ENCODE measurements at places on chromosomes 3 and 15. TPM values are rescaled to one million over a fixed set of nuclear protein-coding genes. Genes with fewer than 3 reads are reported as not detected.
A peak's percentile ranks its signal among the peaks of the same experiment; 100 is the strongest.

Gene TIMP4
- 0.56 TPM for total RNA-seq

Gene ANKRD34C
- total RNA-seq: not detected

Gene CACNA2D2
- total RNA-seq: not detected

Gene MINAR1
- 1.6 TPM for total RNA-seq

Gene HIGD2B
- not detected for total RNA-seq

Gene COL6A6
- not detected for total RNA-seq

- H3K4me3 ChIP-seq: no peak overlapping the region
- no peaks in the 10 kb centered on the region for H3K4me1 ChIP-seq
- no peak for DNase-seq
These were observed 77.8 kb upstream of the WDR72 start for GRCh38 chr15:53837263-53837662.

- H3K27ac ChIP-seq: no peak overlapping the region
- H3K36me3 ChIP-seq: no peaks in the 10 kb centered on the region
- H3K27me3 ChIP-seq: no peaks in the 10 kb centered on the region
- no peaks in the 10 kb centered on the region for H3K4me1 ChIP-seq
These were observed 109.7 kb downstream of the NSMCE3 start for GRCh38 chr15:29159771-29160455.

DNA sequence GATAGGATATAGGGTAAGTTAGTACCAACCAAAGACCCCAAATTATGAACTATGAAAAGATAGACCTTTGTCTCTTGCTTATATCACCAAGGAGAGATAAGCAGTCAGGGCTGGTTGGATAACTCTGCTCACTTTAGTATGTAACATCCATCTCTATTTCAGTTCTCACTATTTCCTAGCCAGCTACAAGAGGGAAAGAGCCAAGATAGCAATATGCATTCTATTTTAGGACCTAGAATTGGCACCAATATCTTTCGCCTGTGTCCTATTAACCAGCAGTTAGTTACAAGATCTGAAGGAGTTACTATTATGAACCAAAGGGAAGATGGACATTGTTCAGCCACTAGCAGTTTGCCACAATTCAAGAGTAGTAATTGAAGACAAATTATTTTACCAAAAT lies 457.5 kb downstream of the NSUN3 start:
- no peak overlapping the region for H3K4me3 ChIP-seq
- no peaks in the 10 kb centered on the region for H3K27me3 ChIP-seq
- H3K27ac ChIP-seq: no peak overlapping the region
- H3K4me1 ChIP-seq: no peaks in the 10 kb centered on the region
- no peaks in the 10 kb centered on the region for H3K36me3 ChIP-seq

- H3K4me1 ChIP-seq: no peaks in the 10 kb centered on the region
- no peak for DNase-seq
- H3K27me3 ChIP-seq: peaks cover 29% of the 10 kb centered on the region
- no peaks in the 10 kb centered on the region for H3K36me3 ChIP-seq
- no peak overlapping the region for H3K4me3 ChIP-seq
These were observed 168.0 kb upstream of the CTDSPL start for GRCh38 chr3:37693511-37694283.

DNA sequence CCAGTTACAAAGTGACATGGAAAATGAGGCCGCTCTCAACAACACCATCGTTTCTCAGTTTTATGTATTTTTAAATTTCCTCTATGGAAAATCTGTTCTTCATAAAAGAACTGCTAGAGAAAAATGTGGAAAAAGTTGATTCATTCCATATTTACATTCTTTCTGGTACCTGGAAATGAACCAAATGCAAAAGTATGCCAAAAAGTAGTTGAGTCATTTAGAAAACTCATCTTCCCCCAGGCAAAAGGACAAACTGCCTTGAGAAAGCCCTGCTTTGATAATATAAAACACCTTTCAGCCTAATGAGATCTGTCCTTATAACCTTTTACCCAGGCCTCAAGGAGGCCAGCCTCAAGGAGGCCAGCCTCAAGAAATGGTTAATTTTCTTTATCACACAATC lies 283.0 kb upstream of the VEPH1 start:
- H3K4me3 ChIP-seq: no peak overlapping the region
- DNase-seq: peak; percentile 86
- no peaks in the 10 kb centered on the region for H3K36me3 ChIP-seq
- peaks cover 12% of the 10 kb centered on the region for H3K4me1 ChIP-seq
- no peaks in the 10 kb centered on the region for H3K27me3 ChIP-seq

DNA sequence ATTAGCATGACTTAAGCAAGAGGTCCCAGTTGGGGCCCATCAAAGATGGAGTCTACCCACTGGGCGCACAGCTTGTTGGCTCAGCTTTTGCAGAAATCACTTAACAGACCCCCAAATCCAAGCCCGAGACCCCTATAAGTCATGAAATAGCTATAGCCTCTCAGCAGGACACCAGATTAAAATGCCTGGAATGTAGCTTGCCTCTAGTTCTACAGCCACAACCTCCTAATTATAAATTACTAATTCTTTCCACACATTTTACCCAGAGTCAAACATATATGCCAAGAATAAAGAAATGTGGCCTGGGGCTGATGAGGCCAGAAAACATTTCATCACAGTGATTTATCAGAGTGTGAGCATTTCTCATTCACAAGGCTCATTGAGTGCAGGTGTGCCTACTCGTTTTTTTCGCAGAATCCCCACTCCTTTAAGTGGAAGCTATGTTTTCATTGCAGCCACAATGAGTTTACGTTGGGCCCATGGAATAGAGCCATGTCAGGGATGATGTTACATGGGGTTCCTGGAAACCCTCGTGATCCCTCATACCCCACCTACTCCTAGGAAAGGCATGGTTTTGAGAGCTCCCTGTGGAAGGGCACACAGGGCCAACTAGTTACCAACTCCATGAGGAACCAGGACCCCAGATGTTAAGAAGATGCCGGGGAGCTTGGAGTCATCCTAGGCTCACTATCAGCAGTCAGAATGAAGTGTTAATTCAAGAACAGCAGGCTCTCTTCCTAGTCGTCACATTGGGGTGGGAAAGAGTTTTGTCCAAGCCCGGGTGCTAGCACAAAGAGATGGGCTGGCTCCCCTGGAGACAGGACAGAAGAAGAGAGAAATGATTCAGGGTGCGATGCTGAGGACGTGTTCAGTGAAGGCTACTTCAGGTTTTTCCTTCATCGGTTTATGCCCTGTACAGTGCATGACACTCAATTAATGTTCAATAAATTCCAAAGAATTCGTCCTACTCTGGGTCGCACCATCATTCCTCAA lies 90.2 kb upstream of the ABHD17C start:
- H3K4me1 ChIP-seq: peaks cover 13% of the 10 kb centered on the region
- H3K27me3 ChIP-seq: no peaks in the 10 kb centered on the region
- H3K36me3 ChIP-seq: no peaks in the 10 kb centered on the region
- H3K4me3 ChIP-seq: no peak overlapping the region
- DNase-seq: no peak
- no peak overlapping the region for H3K27ac ChIP-seq

DNA sequence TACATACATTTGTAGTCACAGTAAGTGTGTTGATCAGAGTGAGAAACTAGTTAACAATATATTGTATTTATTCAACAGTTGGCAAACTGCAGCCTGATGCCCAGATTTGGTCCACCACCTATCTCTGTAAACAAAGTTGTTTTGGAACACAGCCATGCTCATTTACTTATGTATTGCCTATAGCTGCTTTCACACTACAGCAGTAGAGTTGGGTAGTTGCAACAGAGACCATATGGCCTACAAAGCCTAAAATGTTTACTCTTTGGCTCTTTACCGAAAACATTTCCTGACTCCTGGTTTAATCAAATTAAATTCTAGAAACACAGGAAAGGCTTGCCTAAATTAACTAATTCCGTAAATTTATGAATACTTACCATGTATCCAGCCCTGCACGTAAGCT lies 39.4 kb downstream of the CMC1 start:
- no peak overlapping the region for H3K27ac ChIP-seq
- H3K36me3 ChIP-seq: no peaks in the 10 kb centered on the region
- peaks cover 2% of the 10 kb centered on the region for H3K4me1 ChIP-seq
- no peak overlapping the region for H3K4me3 ChIP-seq

DNA sequence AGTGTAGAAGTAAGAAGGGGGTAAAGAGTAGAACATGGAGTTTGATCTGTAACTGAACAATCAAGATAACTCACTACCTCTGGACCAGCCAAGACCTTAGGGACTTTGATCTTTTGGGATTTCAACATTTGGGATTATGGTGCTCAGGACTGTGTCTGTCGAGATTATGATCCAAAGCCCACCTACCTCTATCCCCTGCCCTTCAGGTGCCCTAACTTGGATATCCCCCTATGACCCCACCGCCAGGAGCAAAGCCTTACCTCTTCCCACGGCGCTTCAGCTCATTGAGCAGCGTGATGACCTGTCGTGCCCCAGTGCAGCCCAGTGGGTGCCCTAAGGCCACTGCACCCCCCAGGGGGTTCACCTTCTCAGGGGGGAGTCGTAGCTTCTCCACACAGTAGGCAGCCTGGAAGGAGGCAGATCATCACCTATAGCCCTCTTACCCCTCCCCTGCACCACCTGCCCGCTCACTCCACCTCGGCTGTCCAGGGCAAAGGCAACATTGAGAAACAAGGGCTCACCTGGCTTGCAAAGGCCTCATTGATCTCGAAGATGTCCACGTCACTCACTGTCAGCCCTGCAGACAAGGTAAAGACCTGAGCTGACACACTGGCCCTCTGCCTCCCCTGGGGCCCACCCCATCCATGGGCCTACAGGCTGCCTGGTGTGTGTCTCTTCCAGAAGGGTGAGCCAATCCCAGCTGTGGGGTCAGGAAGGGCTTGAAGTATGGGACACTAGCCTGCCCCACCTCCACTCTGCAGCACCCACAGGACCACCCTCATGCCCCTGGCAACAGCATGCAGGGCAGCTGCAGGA lies 11.4 kb downstream of the ACAA1 start:
- H3K27me3 ChIP-seq: no peaks in the 10 kb centered on the region
- no peak overlapping the region for H3K4me3 ChIP-seq
- H3K36me3 ChIP-seq: peaks cover 66% of the 10 kb centered on the region
- no peaks in the 10 kb centered on the region for H3K4me1 ChIP-seq
- DNase-seq: no peak

DNA sequence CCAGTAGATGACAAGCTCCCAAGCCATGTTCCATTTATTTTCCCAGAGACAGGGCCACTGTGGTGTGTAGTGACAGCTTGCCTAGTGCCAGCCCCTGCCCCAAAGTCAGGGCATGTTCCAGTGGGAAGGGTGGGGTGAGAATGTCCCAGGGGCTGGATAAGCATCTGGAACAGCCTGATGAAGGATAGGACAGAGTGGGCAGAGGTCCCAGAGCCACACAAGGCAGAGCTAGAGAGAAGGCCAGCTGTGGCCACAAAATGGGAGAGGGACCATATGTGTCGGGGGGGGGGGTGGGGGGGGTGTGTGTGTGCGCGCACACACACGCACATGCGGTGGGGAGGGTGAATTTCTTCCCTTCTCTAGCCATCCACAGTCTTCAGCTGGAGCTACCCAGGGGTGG lies 27.0 kb upstream of the TSPAN3 start:
- H3K27ac ChIP-seq: no peak overlapping the region
- no peak for DNase-seq
- H3K4me3 ChIP-seq: no peak overlapping the region
- peaks cover 1% of the 10 kb centered on the region for H3K27me3 ChIP-seq
- H3K4me1 ChIP-seq: peaks cover 2% of the 10 kb centered on the region
- no peaks in the 10 kb centered on the region for H3K36me3 ChIP-seq

DNA sequence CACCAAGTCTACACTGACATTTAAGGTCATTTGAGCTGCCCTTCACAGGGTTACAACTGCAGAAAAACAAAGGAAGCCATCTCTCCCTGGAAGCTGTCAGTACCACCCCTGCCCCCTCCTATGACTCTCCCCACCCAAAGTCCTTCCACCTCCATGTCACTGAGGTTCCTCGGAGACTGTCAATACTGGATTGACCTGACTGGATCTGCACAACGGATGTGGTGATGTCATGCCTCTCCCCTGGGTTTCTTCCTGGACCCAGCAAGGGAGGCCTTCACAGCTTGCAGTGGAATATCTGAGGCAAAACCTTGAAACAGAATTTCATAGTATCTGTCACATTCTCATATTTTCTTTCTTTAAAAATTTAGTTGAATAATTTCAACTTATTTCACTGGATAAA lies 153.5 kb downstream of the CLSTN2 start:
- no peaks in the 10 kb centered on the region for H3K36me3 ChIP-seq
- H3K4me1 ChIP-seq: no peaks in the 10 kb centered on the region
- no peak overlapping the region for H3K27ac ChIP-seq
- no peak overlapping the region for H3K4me3 ChIP-seq
- DNase-seq: no peak

DNA sequence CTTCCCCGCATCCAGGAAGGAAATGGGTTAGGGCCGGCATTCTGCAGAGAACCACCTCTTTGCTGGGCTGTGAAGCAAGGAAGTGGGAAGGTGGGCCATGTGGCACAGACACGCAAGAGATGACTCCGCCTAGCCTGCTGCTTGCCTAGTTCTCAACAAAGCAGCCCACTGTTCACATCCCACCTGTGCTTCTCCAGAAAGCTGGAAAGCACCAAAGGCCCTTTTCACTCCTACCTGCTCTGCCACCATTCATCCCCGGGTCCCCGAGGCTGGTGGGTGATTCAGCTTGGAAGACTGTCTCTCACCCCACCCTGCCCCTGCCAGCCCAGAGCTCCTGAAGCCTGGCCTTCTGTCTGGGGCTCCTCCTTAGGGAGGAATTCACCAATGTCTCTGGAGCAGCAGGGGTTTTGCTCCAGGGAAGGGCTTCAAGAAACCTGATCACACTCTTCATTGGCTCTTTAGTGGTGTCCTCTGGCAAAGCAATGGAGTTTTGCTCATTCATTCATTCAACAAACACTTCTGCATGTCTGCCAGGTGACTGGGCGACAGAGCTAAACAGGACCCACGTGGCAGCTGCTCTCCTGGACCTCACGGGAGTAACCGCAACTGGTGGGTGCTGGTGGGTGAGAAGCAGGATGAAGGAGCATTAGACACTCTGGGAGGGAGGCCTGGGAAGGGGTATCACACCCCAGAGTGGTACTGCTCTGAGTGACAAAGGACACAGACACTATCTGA lies 145.4 kb upstream of the TLE3 start:
- no peak overlapping the region for H3K27ac ChIP-seq
- no peaks in the 10 kb centered on the region for H3K36me3 ChIP-seq
- peaks cover 38% of the 10 kb centered on the region for H3K27me3 ChIP-seq
- no peak overlapping the region for H3K4me3 ChIP-seq
- no peak for DNase-seq
- no peaks in the 10 kb centered on the region for H3K4me1 ChIP-seq

- peaks cover 2% of the 10 kb centered on the region for H3K27me3 ChIP-seq
- H3K36me3 ChIP-seq: no peaks in the 10 kb centered on the region
- H3K27ac ChIP-seq: no peak overlapping the region
- no peaks in the 10 kb centered on the region for H3K4me1 ChIP-seq
- H3K4me3 ChIP-seq: no peak overlapping the region
These were observed 203.0 kb upstream of the CD96 start for GRCh38 chr3:111339017-111339416.

GRCh38 chr3:107297597-107297996 lies 79.6 kb upstream of the CCDC54 start:
- H3K4me1 ChIP-seq: no peaks in the 10 kb centered on the region
- H3K4me3 ChIP-seq: no peak overlapping the region
- no peak overlapping the region for H3K27ac ChIP-seq

DNA sequence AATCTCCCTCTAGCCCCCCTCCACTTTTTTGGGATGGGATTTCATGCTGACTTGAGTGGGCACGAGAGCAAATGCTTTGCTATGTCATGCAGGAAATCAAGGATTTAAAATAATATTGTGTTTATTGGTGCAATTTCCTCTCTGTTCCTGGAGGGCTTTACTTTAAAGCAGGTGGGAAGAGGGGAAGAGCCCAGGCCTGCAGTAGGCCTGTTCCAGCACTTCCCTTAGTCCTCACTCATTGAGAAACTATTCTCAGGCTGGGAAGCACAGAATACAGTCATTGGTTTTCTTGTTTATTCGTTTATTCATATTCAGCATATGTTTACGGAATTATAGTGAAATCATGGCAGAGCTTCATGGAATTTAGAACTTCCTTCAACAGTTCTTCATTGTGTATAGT lies 41.7 kb upstream of the SPSB4 start:
- peaks cover 4% of the 10 kb centered on the region for H3K27me3 ChIP-seq
- no peaks in the 10 kb centered on the region for H3K4me1 ChIP-seq
- H3K4me3 ChIP-seq: no peak overlapping the region
- H3K27ac ChIP-seq: no peak overlapping the region
- no peak for DNase-seq
